ENCODE measurements at places on chromosomes 16 and 17. TPM values are rescaled to one million over a fixed set of nuclear protein-coding genes. Genes with fewer than 3 reads are reported as not detected.

The RNF43 gene
- 5.9 TPM for total RNA-seq

The PFN1 gene
- total RNA-seq, result 102 TPM

The NOS2 gene
- 6.4 TPM for total RNA-seq

The NSF gene
- 573 TPM for total RNA-seq

The KRTAP2-1 gene
- not detected for total RNA-seq

The TRIM16 gene
- total RNA-seq, result 14.1 TPM

The SULT1A3 gene
- total RNA-seq, result 27.4 TPM

The CCL16 gene
- not detected for total RNA-seq

DNA sequence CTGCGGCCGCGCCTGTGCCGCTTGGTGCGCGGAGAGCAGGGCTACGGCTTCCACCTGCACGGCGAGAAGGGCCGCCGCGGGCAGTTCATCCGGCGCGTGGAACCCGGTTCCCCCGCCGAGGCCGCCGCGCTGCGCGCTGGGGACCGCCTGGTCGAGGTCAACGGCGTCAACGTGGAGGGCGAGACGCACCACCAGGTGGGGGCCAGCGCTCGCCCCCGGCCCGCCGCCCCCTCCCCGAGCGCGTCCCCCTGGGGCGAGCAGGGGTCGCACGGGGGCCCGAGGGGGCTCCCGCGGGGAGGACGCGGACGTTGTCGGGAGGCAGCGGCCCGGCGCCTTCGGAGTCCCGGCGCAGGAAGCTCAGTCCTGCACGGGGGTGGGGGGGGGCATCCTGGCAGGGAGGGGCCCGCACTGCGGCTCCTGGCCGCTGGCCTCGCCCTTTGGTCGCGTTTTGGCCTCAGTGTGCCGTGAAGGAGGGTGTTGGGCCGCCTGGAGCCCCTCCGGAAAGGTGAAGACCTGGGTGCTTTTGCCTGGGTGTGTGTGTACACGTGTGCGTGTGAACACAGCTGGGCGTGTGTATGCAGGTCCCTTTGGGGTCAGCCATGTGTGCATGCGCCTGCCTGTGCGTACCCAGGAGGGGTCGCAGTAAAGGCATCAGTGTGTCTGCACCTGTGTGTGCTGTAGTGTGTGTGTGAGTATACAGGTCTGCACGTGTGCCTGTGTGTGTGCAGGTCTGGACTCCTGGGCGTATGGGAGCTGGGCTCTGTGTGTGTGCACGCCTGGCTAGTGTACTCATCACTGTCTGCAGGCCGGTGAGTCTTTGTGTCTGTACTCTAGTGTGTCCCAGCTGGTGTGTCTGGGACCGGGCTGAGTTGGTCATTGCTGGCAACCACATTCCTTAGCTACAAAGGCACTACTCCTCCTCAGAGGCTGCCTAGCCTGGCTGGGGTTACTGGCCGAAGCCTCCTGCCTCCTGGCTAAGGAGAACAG, 615 bp downstream of the NHERF2 start:
- DNase-seq, result no peak

DNA sequence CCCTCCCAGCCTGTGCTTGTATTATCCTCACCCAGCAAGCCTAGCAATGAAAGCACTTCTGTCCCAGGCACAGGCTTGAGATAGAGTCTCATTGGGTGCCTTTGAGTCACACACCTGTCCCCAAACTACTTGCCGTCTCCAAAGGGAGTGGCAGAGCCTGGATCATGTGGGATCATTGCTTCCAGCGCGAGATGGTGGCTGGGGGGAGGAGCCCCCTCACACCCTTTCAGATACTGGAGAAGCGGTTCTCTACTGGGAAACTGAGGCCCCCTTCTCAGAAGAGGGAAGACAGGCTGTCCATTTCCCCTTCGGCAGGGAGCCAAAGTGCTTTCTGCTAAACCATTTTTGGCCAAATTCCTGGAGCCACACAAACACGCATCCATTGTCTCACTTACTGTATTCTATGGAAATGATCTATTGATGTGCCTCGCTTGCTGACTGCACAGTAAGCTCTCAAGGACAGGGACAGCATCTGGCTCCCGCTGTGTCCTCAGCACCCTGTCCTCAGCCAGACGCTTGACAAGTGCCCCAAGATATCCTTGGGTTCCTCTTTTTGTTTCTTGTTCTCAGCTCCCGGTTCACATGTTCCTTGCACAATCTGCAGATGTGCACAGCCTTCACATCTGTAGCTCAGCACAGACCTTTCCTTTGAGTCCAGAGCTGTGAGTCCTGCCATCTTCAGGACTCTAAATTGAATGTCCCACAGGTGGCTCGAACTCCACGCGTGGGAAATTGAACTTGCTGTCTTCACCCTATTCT, 26.0 kb upstream of the DLX3 start:
- no peak for DNase-seq

- DNase-seq, result no peak
These were observed 34.8 kb downstream of the ASIC2 start for GRCh38 chr17:33258296-33258695.

DNA sequence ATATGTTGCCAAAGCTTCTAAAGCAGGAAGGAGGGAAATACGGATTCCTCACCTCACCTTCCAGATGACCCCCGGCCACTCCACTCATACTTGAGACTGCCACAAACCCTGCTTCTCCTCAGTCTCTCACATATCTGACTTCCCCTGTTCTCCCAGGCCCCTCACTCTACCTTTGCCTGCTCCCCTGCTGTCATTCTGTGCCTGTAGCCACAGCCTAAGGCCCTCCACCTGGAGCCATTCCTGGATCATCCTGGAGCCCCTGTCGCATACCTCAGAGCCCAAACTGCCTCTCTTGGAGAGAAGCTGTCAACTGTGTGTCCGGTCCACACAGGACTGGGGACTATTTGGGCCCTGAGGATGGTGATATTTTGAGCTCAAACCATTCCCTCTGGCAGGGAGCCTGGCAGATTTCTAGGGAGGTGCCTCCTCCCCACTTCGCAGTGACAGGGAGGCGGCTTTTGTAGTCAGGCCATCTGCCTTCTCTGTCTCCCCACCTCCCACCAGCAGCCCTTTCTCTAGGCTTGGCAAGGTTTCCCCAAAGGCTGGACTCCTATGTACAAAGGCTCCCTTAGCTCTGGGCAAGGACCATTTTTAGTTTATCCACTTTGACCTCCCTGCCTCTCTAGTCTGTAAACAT, 2.3 kb upstream of the MED24 start:
- peak; percentile 58 for DNase-seq

DNA sequence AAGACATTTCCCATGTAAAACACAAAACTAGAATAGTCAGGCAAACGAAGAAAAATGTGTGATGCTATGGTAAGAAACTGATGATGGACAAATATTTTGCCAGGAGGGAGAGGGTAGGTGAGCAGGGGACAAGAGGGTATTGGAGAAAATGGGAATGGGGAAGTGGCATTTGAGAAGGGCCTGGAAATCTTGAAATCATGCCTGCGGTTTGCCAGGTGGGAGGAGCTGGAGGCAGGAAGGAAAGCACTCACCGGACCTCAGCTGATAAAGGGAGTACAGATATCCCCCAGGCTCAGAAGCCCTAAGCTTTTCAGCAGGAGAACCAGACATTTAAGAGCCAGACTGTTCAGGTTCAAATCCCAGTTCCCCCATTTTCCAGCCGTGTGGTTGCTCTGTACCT, 103.6 kb downstream of the GSG1L start:
- no peak for DNase-seq

DNA sequence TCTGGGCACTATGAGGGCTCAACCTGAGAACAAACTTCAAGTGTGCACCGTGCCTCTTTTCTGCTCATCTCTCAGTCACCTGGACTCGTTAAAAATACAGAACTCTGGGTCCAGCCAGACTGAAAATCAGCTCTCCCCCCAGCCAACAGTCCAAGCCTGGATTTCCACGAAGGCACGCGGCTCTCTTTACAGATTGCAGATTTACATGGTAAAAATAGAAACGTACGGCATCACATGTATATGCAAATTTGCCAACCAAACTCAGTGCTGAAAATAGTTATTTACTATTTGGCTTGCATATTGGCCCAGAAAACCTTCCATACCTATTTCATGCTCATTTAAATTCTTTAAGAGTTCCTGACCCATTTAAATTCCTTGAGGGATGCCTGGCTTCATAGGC, 315.8 kb downstream of the MAF start:
- DNase-seq, result no peak

GRCh38 chr17:74070374-74070773, 133.1 kb upstream of the RPL38 start:
- no peak for DNase-seq

GRCh38 chr17:48929812-48930165, 14.9 kb downstream of the SNF8 start:
- DNase-seq, result no peak

DNA sequence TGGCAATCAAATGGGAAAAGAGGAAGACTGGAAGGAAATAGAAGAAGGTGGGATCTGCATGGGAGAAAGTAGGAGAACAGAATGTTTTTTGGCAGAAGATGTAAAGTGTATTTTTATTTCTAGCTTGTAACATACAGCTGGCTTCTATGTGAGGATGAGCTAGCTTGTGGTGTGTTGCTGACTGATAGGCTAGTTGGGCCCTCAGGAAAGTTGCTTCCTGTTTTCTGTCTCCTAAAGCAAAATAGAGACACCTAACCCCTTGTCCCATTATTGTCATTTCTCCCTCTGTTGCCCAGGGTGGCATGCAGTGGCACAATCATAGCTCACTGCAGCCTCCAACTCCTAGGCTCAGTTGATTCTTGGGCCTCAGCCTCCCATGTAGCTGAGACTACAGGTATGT, 15.9 kb downstream of the TNRC6A start:
- no peak for DNase-seq

DNA sequence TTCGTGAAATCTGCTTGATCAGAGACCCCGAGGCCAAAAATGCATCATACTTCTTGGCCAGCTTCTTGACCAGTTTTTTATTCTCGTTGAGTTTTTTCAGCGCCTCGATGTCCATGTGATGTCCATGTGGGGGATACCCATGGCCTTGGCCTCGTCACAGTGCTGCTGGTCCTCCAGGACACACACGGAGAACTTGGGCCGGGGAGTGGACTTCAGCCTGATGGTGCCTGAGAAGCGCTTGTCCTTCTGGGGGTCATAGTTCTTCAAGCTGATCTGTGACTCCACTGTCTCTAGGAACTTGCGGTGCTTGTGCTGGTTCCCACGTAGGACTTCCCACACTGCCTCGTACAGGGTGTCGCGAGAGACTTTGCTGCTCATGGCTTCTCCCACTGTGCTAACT, 16.7 kb downstream of the COX4I1 start:
- DNase-seq, result no peak

- DNase-seq, result no peak
These were observed 59.0 kb upstream of the TBX2 start for GRCh38 chr17:61340431-61341209.

DNA sequence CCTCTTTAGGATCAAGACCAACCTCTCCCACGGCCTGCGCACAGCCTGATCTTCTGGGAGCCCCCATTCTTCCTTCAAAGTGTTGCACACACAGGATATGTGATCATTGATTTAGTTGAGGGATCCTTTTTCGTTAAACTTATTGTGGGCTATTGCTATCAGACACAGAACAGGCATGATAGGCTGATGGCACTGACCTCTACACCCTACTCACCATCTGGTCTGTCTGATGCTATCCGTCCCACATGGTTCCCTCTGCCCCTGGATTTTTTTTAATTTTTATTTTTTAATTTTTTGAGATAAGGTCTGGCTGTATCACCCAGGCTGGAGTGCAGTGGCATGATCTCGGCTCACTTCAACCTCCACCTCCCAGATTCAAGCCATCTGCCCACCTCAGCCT, 19.2 kb upstream of the LITAF start:
- no peak for DNase-seq

GRCh38 chr17:79715098-79715942, 15.4 kb upstream of the ENPP7 start:
- DNase-seq, result no peak
